ENCODE measurements at places on chromosomes 2 and 18.
A peak's percentile ranks its signal among the peaks of the same experiment; 100 is the strongest.

DNA sequence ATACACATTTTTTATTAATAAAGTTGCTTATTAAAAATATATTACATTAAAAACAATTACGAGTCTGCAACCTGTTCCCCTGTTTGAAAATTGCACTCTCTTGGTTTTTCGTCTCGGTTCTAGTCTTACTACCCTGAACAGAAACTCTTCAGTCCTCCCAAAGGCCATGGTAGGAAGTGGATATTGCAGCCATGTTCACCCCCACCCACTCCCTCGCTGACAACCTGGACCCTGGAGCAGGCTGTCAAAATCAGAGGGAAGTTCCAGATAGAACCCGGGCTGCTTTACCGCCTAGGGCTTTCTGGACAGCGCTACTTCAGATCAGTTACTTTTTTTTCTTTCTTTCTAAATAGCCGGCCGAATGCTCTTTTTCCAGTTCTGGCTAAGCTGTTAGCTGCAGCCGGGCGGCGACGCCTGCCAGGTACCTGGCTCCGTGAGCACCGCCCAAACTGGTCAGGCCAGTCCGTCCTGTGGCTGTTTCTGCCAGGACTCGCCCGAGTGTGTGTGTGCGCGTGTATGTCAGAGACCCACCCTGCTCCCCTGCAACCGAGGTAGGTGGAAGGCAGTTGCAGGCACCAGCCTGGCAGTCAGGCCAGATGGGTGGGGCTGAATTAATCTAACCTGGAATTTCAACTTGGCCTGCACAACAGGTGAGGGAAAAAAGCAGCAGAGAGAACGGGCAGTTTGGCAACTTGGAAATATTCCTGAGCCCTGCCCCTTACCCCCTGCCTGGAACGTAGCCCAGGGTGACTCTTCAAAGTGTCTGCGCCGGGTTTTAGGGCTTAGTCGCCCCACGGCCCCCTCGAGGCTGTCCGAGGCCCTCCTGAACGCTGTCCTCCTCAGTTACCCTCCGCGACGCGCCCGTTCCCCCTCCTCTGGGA, 1.1 kb upstream of the TET3 start:
- DNase-seq: peak; percentile 71

GRCh38 chr2:202842690-202843089, 28.9 kb downstream of the ICA1L start:
- DNase-seq: no peak

DNA sequence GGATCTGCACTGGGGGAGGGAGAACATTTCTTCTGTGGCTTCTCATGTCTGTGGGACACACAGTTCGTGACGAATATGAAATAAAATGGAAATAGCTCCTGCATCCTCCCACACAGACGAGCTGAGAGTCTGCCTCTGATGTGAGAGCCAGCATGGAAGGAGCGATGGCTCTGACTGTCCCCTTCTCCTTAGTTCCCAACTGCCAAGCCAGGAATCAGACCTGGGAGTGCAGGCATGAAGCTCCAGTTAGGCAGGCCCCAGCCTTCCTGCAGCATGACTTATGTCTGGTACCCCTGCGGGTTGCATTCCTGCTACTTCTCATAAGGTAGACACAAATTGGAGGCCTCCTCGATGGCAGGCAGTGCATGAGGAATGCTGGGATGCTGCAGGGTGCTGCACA, 56.2 kb downstream of the PRKCE start:
- DNase-seq: no peak

DNA sequence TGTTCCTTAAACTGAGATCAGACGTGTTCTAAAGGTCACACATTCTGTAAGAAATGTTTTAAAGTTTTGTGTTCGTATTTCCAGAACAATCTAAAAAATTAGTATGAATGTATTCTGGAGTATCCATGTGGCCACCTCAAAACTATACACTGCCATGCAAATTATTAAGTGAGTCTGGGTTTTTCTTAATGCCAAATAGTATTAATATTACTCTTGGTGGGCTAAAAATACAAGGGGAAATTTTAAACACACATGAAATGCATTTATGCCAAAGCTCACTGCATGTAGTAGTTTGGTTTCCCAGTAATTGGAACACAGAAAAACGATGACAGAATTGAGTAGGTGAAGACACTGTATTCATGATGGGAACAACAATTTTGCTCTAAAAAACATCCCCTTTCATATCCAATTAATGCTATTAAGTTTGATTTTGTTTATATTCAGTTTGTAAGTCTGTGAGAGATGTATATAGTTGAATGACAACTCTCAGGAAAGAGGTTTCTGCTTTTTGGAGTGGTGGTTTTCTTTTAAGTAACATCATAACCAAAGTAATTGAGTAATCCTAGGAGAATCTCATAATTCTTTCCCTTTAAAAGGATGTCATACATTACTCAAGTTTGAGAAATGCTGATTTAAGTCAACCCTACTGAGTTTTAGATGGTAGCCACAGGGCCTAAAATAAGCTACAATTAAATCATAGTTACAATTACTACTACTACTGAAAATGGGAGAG, 75.7 kb upstream of the CDCA7 start:
- DNase-seq: no peak

GRCh38 chr2:65129286-65129825, 550 bp downstream of the RAB1A start:
- DNase-seq: no peak

- no peak for DNase-seq
Observed at GRCh38 chr2:170530284-170530745, 184.8 kb upstream of the SP5 start.

DNA sequence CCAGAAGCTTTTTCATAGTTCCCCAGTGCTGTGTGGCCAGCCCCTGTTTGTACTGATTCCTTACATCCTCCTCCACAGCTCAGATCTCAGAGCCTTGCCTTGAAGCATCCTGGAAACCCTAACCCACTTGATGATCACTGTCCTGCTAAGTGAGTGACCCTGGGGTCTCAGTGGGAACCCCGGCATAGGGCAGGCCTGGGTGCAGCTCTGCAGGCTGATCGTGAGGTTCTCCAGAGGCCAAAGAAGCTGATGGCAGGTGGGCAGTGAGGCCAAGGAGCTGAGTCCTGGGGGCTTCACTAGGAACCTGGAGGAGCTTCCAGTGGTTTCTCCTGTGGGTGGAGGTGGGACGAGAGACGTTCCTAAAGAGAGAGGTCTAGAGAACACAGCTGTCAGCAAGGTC, 47.4 kb upstream of the BIN1 start:
- no peak for DNase-seq

GRCh38 chr2:85768713-85769112, 14.9 kb downstream of the ATOH8 start:
- no peak for DNase-seq

DNA sequence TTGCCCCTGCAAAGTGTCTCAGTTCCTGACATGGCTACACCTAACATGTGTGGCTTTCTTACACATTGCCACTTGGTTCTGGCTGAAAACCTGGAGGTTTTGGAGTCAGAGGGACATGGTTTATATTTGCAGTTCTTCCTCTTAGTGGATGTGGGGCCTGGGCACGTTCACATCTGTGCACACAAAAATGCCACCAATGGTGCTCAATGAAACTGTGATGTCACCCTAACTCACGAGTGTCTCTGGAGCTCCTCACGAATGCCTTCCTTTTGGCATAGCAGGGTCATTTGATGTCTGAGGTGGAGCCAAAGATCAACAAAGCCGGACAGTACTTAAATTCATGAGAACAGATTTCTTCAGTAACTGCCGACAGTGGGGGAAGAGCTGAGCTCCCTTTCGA, 231.7 kb upstream of the HS6ST1 start:
- DNase-seq: no peak

- DNase-seq: no peak
Observed at GRCh38 chr2:182763311-182763912, 47.4 kb downstream of the DNAJC10 start.

GRCh38 chr2:222303828-222304736, 5.3 kb upstream of the PAX3 start:
- DNase-seq: no peak

DNA sequence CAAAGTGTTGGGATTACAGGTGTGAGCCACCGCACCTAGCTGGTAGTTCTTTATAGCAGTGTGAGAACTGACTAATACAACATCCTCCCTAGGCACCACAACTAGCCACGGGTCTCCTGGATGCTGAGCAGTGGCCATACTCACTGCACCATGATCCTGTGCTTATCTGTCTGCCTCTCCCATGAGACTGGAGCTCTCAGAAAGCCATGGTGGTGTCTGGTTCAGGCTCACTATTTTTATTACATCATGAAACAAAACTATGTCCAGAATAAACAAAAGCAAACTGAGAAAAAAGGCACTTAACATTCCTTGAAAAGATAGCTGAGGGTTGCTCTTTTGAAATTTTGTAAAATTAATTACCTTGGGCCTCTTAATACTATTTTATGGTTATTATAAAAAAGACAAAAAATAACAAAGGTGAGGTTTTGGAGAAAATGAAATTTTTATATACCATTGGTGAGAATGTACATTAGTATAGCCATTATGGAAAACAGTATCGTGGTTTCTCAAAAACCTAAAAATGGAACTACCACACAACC, 90.7 kb upstream of the TFCP2L1 start:
- DNase-seq: no peak

DNA sequence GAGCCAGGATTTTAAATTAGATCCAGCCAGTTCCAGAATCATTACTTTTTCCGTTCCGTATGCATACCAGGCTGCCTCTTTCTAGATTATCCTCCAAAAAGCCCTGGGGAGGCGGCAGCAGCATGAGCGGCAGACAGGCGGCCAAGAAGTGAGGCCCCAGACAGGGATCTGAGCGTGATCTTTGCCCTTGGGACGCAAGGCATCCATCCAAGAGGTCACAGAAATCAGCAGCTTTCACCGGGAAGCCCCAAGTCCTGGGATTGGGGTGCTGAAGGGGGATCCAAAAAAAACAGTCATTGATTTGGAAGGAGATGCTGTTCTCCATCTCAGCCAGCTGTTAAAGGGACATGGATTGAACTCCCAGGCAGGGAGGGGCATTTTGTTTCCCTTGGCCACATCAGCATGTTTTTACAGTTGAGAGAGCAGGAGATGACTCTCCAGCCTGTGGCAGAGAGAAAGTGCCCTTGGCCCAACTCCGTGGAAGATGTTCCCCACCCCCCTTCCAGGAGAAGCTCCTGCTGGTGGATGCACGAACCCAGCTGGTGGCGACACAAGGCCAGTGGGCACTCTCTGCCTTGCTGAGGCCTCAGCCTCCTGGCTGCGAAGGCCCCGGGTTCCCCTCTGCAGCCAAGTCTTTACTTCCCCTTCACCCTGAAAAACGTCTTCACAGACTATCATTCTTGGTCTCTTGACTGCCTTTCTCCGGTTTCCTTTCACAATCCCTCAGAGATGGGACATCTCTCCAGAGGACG, 265.6 kb downstream of the ANAPC1 start:
- DNase-seq: no peak

- DNase-seq: no peak
Observed at GRCh38 chr2:54551123-54551756, 95.1 kb downstream of the SPTBN1 start.

DNA sequence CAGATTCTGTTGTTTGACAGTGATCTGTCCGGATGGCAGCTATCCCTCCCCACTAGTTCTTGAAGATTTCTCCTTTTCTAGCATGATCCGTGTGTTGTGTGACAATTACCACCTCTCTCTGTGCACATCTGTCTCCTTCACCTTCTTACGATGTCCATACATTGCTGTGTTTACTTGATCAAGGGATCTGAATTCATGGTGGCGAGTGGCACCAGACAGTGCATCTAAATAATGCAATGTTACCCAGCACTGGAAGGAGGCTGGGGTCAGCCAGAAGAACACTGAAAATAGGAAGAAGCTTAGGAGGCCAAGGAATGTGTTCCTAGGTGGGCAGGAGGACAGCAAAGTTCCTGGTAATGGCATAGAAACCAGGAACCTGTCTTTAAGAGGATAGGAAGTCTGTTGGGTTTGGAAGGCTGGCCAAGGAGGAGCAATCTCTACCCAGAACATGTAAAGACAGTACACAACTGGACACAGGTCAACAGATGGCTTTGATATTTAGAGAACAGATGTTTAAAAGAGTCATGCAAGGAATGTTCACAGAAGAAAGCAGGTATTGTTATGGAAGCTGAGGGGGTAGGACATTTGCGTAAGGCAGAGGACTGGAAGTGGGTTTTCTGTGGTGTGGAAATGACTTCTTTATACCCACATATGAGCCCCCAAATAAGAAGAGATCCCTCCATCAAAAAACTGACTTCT, 126.4 kb downstream of the HRH4 start:
- DNase-seq: no peak

GRCh38 chr18:70489986-70490933, 201.4 kb downstream of the SOCS6 start:
- DNase-seq: no peak

DNA sequence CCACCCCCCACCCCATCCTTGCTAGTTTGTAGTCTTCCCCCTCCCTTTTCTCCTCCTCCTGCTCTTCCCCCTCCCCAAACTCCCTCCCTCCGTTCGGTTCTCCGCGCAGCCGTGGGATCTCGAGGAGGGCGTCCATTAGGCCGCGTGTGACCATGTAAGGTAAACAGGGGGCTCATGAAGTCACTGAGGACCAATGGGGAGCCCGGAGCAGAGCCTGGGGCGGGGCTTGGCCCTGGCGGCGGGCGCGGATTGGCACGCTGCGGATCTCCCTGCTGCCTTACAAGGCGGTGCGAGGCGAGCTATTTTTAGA, 246 bp upstream of the KLF7 start:
- DNase-seq: peak; percentile 93

- DNase-seq: no peak
Observed at GRCh38 chr2:96145848-96146152, 560 bp upstream of the DUSP2 start.
